Vagina (tissue), 2 donors: ENCODE measurements at places on chromosomes 16 and 17. TPM values are rescaled to one million over a fixed set of nuclear protein-coding genes. Genes with fewer than 3 reads are reported as not detected.

DNA sequence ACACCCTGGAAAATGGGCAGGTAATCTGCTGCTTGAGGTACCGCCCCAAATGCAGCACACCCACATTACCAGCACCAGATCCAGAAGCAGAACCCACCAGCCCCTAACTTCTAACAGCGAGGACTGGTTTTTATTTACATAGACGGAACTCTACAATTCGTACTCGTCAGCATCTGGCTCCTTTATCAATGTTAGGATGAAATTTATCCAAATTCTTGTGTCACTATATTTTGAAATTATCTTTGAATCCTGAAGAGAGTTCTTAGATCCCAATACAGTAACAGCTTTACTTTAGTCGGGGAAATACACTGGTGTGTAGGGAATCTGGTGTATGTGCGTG lies 332 bp upstream of the ALG1 start:
- peak overlapping the region; percentile 83 for H3K27ac ChIP-seq
- peaks cover 18% of the 10 kb centered on the region for H3K4me1 ChIP-seq
- DNase-seq, result no peak
- no peaks in the 10 kb centered on the region for H3K27me3 ChIP-seq
- peak overlapping the region; percentile 66 for H3K4me3 ChIP-seq

DNA sequence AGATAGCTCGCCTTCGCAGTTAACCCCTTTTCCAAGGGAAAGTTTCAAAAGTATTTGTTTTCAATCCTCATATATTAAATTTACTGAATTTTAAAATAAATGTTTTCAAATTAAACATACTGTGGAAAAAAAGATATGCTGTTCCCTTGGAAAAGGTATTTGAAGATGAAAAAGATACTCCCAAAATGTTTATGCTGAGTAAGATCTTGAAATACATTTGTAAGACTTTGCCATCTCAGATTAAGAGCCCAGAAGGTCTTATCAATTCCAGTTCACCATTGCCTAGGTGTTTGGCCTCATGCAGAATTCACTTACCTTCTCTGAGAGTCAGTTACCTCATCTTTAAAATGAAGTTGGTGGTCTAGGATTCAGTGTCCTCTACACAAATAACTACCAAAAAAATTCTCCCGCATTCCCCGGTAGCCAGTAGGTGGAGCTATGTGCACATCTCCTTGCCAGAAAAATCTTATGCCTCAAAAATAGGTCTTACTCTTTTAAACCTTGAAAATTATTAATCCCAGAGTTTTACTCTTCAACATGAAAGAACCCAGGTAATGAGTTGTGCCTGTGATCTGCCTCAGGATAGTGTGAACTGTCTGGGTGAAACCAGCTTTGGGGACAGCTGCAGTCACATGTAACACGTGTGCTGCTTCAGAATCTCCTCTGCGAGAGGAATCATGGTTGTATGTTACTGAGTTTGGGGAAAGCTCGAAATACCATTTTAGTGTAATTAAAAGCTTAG lies 178.3 kb downstream of the MRTFB start:
- no peak for DNase-seq
- no peak overlapping the region for H3K27ac ChIP-seq
- no peaks in the 10 kb centered on the region for H3K27me3 ChIP-seq

DNA sequence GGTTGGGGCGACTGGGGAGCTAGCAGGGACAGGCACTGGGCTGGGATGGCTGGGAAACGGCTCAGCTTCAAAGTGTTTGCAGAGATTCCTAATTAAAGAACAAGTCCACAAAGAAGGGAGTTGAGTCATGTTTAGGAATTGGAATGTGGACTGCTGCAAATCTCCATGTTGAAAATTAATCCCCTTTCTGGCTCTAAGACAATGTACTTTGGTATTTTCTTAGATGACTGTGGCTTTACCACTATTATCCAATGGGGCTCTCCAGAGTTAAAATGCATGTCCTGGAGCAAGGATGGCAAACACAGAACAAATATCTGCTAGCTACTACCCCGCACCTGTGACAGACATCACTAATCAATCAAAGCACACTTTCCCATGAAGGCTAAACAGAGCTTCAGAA lies 22.2 kb upstream of the WSCD1 start:
- no peak overlapping the region for H3K4me3 ChIP-seq
- no peaks in the 10 kb centered on the region for H3K36me3 ChIP-seq
- H3K27ac ChIP-seq, result no peak overlapping the region
- no peak for DNase-seq
- H3K4me1 ChIP-seq, result no peaks in the 10 kb centered on the region

DNA sequence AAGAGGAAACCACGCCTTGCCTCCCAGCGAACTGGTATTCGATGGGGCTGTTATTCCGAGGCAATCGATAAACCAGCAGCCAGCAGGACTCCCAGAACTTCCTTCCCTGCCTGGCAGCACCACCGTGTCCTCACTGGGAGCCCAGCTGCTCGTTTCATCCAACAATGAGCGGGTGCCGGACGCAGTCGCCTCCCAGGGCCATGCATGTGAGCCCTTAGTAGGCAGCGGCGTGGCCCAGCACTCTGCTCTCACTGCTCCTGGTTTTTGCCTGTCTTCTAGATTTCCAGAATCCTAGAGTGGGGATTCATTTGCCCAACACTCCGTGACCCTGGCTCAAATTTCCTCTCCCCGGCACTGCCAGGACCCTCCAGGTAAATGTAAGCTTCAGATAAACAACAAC lies 29.1 kb upstream of the RASD1 start:
- H3K4me1 ChIP-seq, result peaks cover 8% of the 10 kb centered on the region
- H3K36me3 ChIP-seq, result peaks cover 5% of the 10 kb centered on the region
- no peak for DNase-seq
- H3K27me3 ChIP-seq, result no peaks in the 10 kb centered on the region
- no peak overlapping the region for H3K4me3 ChIP-seq

DNA sequence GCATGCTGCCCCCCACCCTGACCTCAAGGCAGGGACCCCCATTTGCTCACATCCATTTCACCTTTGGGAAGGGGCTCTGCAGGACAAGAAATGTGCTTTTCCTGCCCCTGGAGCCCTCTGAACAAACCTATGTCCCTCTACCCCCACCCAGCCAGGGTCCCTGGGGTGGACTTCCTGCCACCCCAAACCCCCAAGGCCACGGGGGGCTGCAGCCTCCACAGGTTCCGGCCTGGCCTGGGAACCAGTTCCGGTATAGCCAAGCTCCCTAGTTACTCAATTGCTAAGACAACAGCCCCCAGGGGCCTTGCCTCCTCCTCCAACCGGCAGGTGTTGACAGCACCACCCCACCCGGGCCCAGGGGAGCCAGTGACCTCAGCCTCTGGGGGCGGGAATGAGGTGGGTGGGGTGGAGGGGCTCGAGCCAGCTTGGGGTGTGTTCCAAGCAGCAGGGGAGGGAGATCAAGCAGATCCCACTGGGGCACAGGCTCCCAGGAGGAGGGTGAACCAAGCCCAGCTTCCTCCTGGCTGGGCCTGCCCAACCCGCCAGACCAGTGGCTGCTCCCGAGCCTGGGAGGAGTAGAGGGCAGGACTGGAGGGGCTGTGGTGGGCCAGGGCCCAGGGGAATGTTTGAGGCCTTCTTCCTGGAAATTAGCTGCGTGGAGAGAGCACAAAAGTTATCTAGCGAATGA lies 6.6 kb downstream of the PNMT start:
- peaks cover 4% of the 10 kb centered on the region for H3K36me3 ChIP-seq
- H3K4me1 ChIP-seq, result peaks cover 38% of the 10 kb centered on the region
- no peaks in the 10 kb centered on the region for H3K27me3 ChIP-seq
- H3K27ac ChIP-seq, result no peak overlapping the region
- no peak for DNase-seq

The ZPBP2 gene
- total RNA-seq, result not detected

The CCL8 gene
- total RNA-seq, result 1.5 TPM
